ENCODE measurements at places on chromosomes 5 and 9. TPM values are rescaled to one million over a fixed set of nuclear protein-coding genes. Genes with fewer than 3 reads are reported as not detected.

Gene RECK
- 2.1 TPM for total RNA-seq

Gene RFX3
- 8.4 TPM for total RNA-seq

Gene ROR2
- not detected for total RNA-seq

Gene OGN
- not detected for total RNA-seq

Gene FRMD3
- 1.4 TPM for total RNA-seq
